ENCODE measurements at places on chromosomes 16 and 17. TPM values are rescaled to one million over a fixed set of nuclear protein-coding genes. Genes with fewer than 3 reads are reported as not detected.

DNA sequence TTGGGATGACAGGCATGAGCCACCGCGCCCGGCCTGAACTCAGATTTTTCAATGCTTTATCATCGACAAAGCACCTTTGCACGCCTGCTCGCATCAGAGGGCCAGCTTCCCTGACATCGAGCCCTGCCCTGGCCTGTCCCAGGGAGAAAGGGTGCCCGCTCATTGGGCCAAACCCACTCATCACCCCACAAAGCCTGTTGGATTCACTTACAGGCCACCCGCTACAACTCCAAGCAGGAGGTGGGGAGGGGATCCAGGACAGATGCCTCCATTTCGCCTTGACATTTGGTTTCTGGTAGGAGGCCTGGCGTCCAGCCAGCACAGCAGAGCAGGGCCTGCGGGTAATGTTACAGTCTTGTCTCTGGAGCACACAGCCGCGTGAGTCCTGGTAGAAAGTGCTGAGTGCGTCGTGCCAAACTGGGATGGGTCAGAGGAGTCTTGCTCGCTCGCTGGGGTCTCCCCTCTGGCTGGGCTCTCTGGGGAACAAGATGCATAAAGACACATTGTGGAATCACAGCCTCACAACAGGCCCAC, 19.8 kb downstream of the SMTNL2 start:
- DNase-seq: no peak

- DNase-seq: peak; percentile 15
Measured at GRCh38 chr17:32558997-32559650, 72.3 kb downstream of the CDK5R1 start.

DNA sequence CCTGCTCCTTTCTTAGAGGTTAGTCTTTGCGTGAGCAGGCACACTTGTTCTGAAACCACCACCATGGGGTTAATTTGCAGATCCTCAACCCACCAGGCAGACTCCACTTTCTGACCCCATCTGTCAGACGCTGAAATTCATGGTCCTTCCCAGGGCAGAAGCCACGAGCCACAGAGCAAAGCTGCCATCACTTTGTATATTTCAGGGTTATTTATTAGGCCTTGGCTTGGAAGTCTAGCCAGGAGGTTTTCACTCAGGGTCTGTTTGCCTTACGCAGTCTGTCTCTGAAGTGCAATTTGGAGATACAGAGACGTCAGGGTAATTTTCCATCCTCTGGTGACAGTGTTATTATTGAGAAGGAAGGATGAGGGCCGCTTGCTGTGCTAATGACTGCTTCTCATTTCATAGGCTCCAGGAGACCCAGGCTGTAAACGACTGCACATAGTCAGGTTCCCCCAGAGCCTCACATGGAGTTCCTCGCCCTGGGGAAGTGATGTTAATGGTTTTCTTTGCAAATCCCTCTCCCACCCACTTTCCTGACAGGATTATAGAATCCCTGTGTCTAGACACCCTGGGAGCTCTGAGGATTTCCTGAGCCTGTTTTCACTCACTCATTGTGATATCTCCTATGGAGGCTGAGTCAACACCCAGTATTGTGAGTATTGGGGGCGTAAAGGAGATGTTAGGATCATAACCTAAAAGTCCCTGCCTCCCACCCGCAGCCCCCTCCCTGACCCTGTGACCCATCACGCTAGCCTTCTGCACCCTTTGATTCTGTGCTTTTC, 269.0 kb downstream of the ABCC12 start:
- no peak for DNase-seq

DNA sequence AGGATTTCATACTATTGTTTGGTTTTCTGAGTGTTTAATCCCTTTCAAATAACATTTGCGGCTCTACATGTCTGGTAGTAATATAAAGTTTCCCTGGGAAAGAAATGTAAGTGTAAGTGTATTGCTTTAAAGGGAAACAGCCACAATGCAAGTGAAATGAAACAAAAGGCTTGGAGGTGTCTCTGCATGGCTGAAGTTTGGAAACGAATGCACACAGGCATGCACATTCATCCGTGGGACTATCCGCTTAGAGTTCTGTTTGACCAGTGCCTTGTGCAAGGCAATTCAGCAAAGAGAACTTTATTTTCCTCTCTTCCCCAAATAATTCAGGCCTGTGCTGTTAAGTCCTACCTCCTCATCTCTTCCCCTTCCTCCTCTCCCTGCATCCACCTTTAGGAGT, 56.1 kb upstream of the MRTFB start:
- DNase-seq: no peak

DNA sequence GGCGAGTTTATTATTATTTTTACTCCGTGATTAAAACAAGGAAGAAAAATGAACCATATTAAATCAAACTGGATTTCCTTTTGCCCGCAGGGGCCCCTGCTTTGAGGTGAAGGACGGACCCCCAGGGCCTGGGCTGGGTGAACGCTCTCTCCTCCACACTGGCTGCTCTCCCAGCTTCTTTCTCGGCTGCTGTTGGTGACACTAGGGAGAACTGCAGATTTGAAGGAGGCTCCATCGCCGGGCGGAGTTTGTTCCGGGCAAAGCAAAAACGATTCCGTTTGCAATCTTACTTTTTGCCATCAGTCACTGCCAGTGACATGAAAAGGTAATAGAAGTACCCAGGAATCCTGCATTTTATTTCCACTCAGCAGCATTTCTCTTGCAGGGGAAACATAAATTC, 221.6 kb upstream of the SDK2 start:
- DNase-seq: no peak

DNA sequence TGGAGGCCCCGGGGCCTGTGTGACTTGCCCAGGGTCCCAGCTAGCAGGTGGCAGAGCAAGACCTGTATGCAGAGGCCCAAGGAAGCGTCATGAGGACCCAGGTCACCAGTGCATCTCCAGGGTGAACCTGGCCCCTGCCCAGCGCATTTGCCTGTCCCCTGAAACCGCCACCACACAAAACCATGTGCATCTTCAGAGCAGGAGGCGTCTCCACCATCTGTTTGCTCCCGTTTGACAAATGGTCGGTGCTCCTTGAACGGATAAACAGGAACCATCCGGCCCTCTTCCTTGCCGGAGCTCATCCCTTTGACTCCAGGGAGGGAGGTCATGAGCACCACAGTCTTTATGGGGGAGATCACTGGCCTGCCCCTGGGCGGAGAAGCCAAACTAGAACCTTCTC, 62.5 kb downstream of the JPH3 start:
- DNase-seq: no peak

DNA sequence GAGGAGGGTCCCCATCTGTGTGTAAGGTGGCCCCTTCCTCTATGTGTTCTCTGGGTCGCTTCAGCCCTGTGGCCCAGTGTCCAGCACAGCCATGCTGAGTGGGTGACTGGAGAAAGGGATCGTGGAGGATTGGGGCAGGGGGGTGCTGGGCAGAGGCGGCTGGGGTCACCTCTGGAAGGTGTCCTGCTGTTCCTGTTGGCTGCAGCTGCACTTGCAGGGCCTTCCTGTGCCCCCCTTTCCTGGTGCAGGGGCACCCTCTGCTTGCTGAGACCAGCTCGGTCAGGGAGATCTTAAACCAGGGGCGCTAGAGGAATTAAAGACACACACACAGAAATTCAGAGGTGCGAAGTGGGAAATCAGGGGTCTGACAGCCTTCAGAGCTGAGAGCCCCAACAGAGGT, 11.1 kb downstream of the IL32 start:
- no peak for DNase-seq

- peak; percentile 72 for DNase-seq
Measured at GRCh38 chr17:31008374-31009041, 37.7 kb downstream of the RNF135 start.

GRCh38 chr16:1244881-1245280, 4.4 kb downstream of the TPSAB1 start:
- no peak for DNase-seq

DNA sequence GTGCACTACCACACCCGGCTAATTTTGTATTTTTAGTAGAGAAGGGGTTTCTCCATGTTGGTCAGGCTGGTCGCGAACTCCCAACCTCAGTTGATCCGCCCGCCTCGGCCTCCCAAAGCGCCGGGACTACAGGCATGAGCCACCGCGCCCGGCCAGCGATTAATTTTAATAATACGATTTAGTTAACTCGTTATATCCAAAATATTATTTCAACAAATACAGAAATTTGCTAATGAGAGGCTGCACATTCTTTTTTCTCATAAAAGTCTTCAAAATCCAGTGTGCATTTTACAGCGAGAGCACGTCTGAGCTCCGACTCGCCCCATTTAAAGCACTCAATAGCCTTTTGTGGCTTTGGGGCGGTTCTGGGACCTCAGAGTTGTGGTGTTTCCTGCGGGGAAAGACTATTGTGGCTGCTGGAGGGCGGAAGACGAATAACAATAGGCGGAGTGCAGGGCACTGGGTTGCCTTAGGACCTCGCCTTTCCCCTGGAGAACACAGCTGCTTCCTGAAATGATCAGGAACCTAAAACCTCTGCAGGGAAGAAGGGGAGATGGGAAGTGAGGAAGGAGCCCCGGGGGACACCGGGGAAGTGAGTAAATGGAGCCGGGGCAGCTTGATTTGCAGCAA, 2.9 kb upstream of the ZSCAN10 start:
- DNase-seq: no peak

GRCh38 chr17:9361188-9361955, 214.2 kb downstream of the STX8 start:
- DNase-seq: peak; percentile 12

GRCh38 chr16:8898660-8899318, 16.6 kb downstream of the LITAFD start:
- no peak for DNase-seq

DNA sequence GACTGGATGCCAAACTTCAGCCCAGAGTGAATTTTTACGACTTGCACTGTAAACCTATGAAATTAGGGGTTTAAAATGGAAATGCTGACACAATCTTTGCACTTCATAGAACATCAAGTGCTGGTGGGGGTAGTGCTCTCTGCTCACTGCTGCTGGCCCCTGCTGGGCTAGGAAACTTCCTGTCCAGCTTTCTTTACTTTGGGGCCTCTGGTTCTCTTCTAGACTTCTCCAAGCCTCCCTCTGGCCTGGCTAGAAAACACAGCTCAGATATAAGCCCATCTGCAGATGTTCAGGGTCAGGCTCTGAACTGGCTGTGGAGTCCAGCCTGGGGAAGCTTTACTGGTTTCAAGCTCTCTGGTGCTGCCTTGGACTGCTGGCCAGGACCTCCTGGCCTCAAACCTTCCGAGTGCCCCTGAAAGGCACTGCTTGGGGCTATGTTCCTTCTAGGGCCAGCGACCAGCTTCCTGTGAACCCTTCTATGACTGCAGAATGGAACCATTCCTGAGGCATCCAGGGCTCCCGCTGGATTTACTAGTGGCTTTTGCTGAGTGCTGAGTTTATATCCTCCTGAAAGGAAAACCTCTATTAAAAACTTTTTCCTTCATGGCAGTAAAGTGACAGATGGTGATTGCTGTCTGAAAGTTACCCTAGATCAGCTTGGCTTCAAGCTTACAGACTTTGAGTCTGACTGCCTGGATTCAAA, 59.4 kb downstream of the TBX4 start:
- DNase-seq: no peak

DNA sequence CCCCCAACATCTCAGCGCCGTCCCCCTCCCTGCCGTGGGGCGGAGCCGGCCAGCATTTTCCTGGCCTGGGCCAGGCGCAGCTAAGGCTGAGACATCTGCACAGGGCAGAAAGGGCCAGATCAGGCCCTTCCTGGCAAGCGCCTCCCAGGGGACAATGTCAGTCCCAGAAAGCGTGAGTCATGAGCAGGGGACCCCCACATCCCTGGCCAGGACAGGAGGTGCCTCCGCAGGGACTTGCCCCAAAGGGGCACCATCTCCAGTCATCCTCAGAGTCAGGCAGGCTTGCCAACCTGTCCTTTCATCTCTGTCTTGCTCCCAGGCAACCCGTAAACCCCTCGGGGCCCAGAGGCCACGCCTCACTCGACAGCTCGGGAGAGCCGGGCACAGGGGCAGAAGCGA, 43.2 kb downstream of the SOCS1 start:
- DNase-seq: no peak

DNA sequence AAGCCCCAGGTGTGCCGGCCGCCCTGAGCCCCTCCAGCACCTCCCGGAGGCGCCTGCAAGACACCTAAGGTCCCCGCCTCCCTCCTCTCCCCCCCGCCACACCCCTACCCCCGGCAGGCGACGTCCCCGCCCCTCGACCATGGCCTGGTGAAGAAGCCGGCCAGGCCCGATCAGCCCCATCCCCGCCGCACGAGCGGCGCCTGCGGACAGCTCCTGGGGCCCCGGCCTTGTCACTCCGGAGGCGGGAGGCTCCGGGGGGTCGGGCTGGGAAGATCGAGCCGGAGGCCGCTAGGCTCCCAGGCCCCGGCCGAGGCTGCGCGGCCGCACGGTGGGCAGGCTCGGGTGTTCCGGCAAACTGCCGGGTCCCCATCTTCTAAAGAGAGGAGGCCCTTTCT, 405 bp upstream of the ACE start:
- no peak for DNase-seq

DNA sequence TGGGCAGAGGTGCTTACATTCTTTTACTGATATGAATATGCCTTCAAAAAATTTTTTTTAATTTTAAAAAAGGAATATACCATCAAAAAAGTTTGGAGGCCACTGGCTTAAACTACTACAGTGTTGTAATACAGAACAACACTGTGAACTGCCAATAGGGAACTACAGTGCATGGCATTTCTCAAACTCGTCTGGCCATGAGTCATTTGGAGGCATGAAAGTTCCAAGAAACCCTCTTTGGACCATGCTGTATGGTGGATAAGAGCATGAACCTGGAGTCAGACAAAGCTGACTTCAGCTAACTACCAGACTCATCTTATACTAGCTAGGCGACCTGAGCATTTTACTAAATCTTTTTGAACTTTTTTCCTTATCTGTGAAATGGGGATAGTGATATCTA, 9.2 kb upstream of the NF1 start:
- DNase-seq: peak; percentile 55

- no peak for DNase-seq
Measured at GRCh38 chr17:35312346-35312745, 61.1 kb downstream of the SLFN11 start.

DNA sequence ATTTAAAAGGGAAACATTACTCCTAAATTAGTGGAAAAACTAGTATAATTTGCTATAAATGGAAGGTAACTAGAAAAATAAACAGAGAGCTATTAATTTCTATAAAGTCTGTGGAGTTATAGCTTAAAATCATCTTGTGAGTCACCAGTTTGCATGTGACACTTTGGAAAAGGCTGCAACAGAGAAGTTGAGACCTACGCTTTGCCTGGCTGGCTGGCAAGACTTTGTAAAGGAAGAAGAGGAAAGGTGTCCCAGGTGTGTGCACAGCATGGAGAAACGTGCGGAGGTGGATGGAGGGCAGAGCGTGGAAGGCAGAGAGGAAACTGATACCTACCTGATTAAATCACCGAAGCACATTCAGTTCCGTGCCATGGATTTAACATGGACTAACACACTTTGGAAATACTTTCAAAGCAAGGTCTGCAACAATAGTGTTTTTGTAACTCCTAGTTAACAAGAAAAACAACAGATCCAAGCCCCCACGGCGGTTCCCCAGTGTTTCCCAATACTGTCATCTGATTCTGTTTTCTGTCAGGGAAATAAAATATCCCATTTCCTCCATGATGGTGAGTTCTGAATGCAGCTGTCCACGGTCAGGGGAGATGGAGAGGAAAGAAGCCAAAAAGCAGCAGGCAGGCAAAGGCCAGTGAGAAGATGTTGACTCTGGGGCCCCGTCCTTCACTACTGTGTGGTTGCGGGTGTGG, 134.8 kb downstream of the XYLT1 start:
- DNase-seq: no peak

The MYH10 gene
- 76.9 TPM for total RNA-seq

The GLP2R gene
- under 0.01 TPM for total RNA-seq

The EIF5A gene
- 1,021 TPM for total RNA-seq

The SOST gene
- total RNA-seq: not detected

The ENKD1 gene
- 6.2 TPM for total RNA-seq

The TBC1D3G gene
- not detected for total RNA-seq

The PRCD gene
- total RNA-seq: not detected

Data from mammary epithelial cell (primary cell).